CD4-positive, alpha-beta T cell (primary cell): ENCODE measurements at places on chromosomes 6 and 20.

- no peak overlapping the region for H3K27ac ChIP-seq
- no peak for DNase-seq
- no peaks in the 10 kb centered on the region for H3K36me3 ChIP-seq
- H3K27me3 ChIP-seq = no peaks in the 10 kb centered on the region
Measured at GRCh38 chr6:119727504-119728219, 378.1 kb upstream of the MAN1A1 start.

DNA sequence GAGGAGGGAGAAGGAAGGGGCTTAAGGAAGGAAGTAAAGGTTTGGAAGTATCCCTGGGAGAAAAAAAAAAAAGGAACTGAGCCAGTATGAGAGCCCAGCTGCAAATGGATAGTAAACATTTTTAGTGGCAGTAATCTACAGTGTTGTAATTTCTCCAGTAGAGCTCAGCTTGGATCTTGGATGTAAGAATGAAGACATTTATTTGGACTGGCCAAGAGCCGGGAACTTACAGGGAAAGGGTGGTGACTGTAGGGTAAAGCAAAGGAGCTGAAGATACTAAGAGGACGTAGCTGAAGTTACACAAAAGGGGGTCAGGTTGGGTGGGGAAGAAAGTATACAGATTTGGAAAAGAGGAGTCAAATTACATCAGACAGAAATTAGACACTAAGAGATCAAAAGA is 13.5 kb downstream of the EEF1E1 start:
- DNase-seq = no peak
- no peak overlapping the region for H3K27ac ChIP-seq
- H3K27me3 ChIP-seq = no peaks in the 10 kb centered on the region
- no peaks in the 10 kb centered on the region for H3K4me1 ChIP-seq
- no peak overlapping the region for H3K4me3 ChIP-seq

DNA sequence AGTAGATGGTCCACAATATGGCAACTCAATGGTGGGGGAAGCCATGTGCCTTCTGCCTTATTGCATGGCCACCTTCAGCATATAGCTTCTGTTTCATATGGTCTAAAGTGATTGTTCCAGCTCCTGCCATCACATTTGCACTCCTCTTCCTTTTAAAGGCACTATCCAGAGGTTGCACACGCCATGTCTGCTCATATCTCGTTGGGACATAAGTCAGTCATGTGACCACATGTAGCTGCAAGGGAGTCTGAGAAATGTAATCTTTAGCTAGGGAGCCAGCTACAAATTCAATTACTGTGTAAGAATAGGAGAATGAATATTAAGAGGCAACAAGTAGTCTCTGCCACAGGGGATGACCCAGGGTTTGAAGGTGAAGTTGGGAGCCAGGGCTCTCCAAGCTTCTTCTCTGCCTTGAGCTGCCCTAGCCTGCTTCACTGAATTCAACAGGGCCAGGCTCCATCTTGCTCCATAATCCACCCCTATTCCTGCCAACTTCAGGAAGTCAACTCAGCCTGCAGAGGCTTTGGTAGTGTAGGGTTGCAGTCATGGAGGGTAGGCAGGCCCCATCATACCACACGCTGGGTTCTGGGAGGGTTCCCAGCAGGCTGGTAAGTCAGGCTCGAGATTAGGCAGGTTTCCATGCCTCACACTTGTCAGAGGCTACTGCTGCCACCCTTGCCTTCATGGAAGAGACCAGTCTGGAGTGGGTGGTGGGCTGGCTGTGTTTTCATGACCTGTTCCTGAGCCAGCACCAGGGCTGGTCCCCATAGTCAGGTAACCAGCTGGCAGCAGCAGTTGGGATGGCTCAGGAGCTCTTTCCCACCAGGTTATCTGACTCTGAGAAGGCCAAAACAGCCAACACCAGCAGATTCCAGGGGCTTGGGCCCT is 56.7 kb upstream of the SAYSD1 start:
- DNase-seq = no peak
- no peaks in the 10 kb centered on the region for H3K27me3 ChIP-seq
- no peak overlapping the region for H3K27ac ChIP-seq
- peaks cover under 1% of the 10 kb centered on the region for H3K4me1 ChIP-seq

DNA sequence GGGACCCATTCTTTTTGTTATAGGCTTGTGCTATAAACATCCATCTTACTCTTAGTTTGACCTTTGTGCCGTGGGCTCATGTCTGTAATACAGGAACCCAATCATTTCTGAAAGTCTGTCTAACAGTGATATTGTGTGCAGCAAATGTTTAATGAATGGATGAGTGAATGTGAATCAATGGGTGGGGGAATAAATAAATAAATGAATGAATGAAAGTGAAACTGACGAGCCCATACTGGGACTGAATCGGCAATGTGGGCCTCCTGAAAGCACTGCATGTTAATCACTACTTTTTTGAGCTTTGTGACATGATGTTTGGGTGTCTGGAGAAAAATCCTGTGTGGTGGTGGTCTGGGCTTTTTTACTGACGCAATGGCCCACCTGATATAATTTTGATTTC is 175.0 kb downstream of the GMPR start:
- H3K27me3 ChIP-seq = no peaks in the 10 kb centered on the region
- peak; percentile 63 for DNase-seq
- peaks cover 15% of the 10 kb centered on the region for H3K4me1 ChIP-seq
- H3K4me3 ChIP-seq = peak overlapping the region; percentile 44
- H3K27ac ChIP-seq = peak overlapping the region; percentile 4
- no peaks in the 10 kb centered on the region for H3K36me3 ChIP-seq

DNA sequence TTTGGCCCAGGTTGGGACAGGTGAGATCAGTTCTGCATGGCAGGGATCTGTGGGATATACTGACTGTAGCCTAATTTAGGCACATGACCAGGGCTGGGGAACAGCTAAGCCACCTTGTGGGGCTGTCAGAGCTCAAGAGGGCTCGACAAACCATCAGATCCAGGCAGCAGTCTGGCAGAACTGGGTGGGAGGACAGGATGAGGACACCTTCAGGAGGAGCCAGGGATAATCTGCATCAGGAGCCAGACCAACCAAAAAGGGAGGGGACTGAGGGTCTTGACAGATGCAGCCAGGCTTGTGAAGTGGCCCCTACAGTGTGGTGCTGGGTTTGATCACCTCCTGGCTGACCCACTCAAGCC is 123.4 kb downstream of the MAFB start:
- H3K4me3 ChIP-seq = no peak overlapping the region
- H3K36me3 ChIP-seq = no peaks in the 10 kb centered on the region
- H3K27me3 ChIP-seq = no peaks in the 10 kb centered on the region
- H3K27ac ChIP-seq = no peak overlapping the region

DNA sequence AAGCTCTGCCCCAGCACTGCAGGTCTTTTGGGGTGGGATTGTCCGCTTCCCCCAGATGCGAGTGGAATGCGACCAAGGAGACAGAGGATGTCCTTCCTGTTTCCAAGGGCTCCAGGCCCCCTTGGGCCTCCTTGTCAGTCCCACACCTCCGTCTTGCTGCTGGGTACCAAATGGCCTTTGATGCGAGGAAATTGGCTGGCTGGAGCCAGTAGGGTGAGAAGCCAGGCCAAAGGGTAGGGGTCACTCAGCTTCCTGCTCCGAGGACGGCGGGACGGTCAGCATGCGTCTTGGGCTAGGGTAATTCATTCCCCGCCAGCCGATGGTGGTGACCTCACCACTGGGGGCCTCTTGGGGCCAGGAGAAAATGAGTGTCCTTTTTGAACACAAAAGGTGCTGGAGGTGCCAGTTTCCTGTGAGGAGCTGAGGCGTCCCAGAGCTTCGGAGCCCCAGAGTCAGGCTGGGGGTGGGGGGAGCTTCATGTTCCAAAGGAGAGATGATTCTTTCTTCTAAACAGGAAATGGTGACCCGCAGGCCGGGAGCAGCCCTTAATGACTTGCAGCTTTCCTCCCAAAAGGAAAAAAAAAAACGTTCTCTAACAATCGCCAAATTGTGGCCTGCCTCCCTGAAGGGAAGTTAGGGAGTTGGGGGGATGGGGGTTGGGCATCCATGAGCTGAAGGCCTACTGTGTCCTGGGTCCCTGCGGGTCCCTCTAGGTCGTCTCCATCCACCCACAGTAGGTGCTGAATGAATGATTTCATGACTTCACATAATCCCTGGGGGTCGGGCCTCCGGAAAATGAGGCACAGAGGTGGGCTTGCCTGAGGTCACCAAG is 6.7 kb downstream of the SNAI1 start:
- no peaks in the 10 kb centered on the region for H3K27me3 ChIP-seq
- H3K36me3 ChIP-seq = no peaks in the 10 kb centered on the region
- no peak for DNase-seq
- peaks cover 4% of the 10 kb centered on the region for H3K4me1 ChIP-seq
- no peak overlapping the region for H3K4me3 ChIP-seq

- no peaks in the 10 kb centered on the region for H3K4me1 ChIP-seq
- H3K27ac ChIP-seq = no peak overlapping the region
- H3K27me3 ChIP-seq = no peaks in the 10 kb centered on the region
Measured at GRCh38 chr6:53139841-53140413, 8.7 kb downstream of the GCM1 start.

DNA sequence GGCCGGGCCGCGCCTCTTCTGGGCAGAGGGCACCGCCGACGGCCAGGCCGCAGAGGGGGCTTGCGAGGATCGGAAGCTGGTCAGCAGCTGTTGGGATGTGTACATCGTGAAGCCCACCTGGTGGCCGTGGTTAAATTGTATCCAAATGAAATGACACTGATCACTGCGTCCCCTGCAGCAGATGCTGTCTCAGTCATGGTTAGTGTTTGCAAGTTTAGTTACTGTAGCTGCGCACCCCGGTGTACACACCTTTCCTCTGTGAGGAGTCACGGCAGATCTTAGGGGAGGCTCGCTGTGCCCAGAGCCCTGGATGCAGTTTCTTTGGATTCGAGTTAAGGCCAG is 653 bp downstream of the NAA20 start:
- peak overlapping the region; percentile 76 for H3K4me3 ChIP-seq
- H3K4me1 ChIP-seq = peaks cover 38% of the 10 kb centered on the region
- peaks cover 13% of the 10 kb centered on the region for H3K36me3 ChIP-seq

DNA sequence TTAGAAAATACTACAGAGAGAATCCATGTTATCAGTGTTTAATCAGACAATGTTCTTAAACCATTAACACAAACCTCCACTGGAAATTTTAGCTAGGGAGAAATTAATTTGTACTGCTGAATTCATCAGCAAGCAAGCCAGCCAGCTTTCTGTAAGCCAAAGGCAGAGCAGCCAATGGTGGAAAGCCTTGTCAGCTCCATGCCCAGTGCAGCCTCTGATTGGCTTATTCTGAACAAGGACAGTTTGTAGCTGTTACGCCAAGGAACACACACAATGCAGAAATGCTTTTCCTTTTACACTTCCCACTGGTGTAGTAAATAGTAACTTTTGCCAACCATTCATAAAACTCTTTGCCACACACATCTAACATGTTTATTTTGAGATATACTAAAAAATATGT is 265.0 kb downstream of the TENT5A start:
- no peak for DNase-seq
- no peak overlapping the region for H3K27ac ChIP-seq
- H3K36me3 ChIP-seq = no peaks in the 10 kb centered on the region
- H3K4me1 ChIP-seq = no peaks in the 10 kb centered on the region
- no peaks in the 10 kb centered on the region for H3K27me3 ChIP-seq

GRCh38 chr6:84731401-84731800 is 33.0 kb downstream of the TBX18 start:
- no peaks in the 10 kb centered on the region for H3K36me3 ChIP-seq
- no peak for DNase-seq
- no peaks in the 10 kb centered on the region for H3K4me1 ChIP-seq
- no peak overlapping the region for H3K27ac ChIP-seq
- H3K4me3 ChIP-seq = no peak overlapping the region

DNA sequence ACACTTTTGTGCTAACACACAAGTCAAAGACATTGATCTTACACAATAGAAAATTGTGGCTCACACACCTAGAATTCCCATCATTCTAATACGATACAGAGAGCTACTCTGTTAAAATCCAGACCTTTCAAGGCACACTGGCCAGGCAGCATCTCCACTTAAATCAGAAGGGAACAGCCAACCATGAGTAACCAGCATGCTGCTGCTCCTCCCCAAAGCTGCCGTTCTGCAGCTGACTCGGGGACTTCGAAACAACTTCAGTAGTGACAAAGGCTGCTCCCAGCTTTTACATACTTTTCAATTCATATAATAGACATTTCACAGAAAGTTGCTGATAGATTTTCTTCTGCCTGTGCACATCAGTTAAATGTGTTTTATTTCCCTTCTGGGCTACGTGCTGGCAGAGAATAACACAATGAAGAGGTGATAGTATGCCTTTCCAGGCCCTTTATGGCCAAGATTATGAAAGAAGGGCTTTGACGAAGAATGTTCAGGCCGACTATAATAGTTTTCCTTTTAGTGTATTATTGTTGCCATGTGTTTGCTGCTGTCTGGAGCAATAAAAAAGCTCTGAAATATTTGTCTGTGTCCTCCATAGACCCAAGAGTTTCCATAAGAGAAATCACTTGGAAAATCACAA is 159.0 kb downstream of the GMDS start:
- DNase-seq = no peak
- no peaks in the 10 kb centered on the region for H3K4me1 ChIP-seq
- no peak overlapping the region for H3K4me3 ChIP-seq

DNA sequence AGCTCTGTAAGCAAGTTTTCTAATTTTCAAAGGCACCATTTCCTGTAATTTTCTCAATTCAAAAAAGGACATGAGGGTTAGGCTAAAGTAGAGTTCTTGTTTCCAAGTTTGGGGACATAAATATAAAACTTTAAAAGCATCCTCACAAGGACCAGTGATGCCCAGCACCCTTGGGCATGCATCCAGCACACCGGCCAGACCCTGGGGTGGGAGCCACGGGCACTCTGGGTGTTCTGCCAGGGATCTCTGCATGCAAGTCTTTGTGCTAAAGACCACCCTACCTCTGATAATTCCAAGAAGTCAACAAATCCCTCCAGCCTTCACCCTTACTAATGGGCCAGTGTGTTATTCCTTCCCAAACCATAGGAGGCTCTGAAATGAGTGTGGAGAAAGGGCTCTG is 46.5 kb downstream of the PLCG1 start:
- no peaks in the 10 kb centered on the region for H3K36me3 ChIP-seq
- no peak overlapping the region for H3K4me3 ChIP-seq
- DNase-seq = no peak
- peaks cover 3% of the 10 kb centered on the region for H3K4me1 ChIP-seq
- H3K27ac ChIP-seq = no peak overlapping the region

DNA sequence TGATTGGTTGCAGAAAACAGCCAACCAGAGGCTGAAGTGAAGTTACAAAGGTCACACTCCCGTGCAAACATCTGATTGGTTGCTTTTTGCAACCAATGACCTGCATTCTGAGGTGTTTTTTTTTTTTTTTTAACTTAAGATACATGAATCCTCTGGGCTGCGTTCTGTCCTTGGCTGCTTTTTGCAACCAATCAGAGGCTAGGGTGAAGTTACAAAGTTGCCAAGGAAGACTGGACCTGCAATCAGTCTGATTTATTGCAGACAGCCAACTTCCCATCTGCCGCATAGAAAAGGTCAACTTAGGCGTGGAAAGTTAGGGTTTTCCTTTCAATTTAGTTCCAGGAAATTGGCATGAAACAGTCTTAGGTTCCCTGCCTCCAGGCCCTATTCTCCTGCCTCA is 292.9 kb downstream of the PLCB1 start:
- H3K27ac ChIP-seq = no peak overlapping the region
- no peaks in the 10 kb centered on the region for H3K36me3 ChIP-seq
- H3K27me3 ChIP-seq = no peaks in the 10 kb centered on the region

GRCh38 chr6:158472447-158472846 is 87.4 kb upstream of the TMEM181 start:
- H3K4me3 ChIP-seq = no peak overlapping the region
- no peak overlapping the region for H3K27ac ChIP-seq
- H3K36me3 ChIP-seq = peaks cover 4% of the 10 kb centered on the region

GRCh38 chr6:79635232-79635543 is 4.1 kb downstream of the SH3BGRL2 start:
- no peak overlapping the region for H3K4me3 ChIP-seq
- peaks cover 11% of the 10 kb centered on the region for H3K4me1 ChIP-seq
- no peak overlapping the region for H3K27ac ChIP-seq
- H3K27me3 ChIP-seq = peaks cover 50% of the 10 kb centered on the region
- no peak for DNase-seq
